ENCODE measurements at places on chromosomes 1 and 21.

GRCh38 chr1:207001492-207002245, 30.9 kb downstream of the C1orf116 start:
- no peak for DNase-seq

DNA sequence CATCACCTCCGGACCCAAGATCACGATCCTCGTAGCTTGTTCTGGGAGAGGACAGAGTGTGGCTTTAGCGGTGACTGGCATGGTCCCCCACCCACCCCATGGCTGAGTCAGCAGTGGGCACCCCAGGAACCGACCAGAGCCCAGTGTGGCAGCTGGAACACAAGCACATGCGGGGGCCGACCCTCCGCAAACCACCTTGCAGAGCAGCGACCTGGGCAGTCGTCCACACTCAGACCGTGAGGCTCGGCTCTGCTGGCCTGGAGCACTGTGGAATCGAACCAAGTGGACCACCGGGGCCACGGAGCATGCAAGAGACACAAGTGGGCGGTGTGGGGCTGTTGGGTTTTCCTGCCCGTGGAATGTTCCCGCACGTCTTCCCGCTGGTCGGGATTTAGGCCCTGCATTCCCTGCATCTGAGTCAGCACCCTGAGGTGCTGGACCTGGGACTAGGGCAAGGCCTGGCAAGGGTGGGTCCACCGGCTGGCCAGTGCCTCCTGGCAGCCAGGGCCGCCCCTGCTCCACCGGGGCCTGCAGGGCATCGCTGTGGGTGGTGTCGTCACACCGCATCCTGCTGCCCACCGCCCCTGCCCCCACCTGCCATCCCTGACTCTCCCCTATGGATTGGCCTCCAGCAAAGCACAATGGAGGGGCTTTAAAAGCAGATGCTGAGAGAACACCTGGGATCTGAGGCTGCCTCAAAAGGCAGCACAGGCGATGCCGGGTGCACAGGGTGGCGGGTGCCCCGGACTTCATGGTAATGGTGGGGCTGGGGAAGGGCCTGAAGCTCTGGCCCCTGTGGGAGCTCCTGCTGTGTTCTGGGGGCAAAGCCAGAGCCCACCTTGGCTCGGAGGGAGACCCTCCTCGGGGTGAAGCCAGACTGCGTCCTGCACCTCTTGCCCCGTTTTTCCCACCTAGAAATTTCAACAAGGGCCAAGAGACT, 18.5 kb downstream of the MORN1 start:
- DNase-seq: peak; percentile 78

DNA sequence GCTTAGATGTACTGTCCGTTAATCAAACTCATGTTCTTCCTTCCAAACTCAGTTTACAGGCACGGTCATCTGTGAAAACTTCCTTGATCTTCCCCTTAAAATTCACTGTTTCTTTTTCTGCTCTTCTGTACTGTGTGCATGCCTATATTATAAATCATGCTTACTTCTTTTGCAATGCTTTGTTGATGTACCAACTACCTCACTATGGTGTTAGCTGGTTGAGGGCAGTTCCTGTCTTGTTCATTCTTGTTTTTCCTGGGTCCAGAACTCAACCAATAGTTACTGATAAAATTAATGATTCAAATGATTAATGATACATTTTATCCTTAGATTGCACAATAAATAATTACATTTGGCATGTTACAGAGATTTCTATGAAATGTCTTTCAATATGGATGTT, 163.8 kb downstream of the CHRM3 start:
- no peak for DNase-seq

- DNase-seq: no peak
Observed at GRCh38 chr21:44471341-44471740, 16.0 kb downstream of the LRRC3 start.

GRCh38 chr1:234731569-234732085, 121.6 kb upstream of the IRF2BP2 start:
- DNase-seq: peak; percentile 84

- DNase-seq: no peak
Observed at GRCh38 chr1:15685820-15686219, 1.7 kb downstream of the PLEKHM2 start.

- peak; percentile 86 for DNase-seq
Observed at GRCh38 chr1:5991381-5992025, 722 bp downstream of the NPHP4 start.

DNA sequence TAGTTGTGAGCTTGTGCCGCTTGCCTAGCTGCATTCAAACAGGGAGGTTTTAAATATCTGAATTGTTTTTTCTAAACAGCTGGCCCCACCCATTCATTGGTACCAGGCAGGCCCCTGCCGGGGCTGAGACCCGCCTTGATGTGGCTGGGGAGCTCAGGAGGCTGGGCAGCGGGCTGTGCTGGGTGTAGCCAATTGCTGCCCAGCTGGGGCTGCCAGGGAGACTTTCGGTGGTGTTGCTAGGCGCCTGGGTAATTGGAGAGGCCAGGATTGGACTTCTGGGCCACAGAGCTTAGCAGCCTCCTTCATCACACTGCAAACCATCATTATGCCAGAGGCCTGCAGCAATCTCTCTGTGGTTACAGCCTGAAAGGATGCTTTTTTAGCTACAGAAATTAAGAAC, 12.2 kb downstream of the RHBDL2 start:
- no peak for DNase-seq

DNA sequence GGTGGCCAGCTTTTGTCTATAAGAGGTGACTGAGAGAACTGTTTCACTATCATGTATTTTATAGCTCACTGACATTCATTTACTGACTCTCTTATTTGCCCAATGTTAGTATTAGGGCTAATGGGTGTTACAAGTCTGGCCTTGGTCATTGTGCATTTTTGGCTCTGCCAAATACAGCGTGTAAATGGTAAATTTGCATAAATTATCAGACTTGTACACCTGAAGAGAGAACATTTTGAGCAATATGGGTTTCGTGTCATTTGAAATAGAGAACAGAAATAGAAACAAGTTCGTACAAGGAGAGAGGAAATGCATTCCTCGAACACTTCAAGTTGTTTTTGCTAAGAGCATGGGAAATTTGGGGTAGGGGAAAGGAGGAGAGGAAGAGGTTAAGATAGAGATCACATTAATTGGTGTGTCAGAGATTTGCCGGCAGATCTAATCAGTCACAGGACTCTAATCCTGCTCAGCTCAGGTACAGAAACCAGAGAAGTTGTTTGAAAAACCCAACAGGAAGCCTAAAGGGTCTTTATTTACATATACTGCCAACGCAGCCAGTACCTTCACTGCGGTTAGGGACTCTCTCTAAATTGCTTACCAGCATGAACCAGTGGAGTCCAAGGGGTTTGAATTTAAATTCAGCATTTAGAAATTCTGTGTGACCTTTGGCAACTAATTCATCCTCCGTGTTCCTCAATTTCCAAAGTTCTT, 261.5 kb downstream of the GPATCH2 start:
- DNase-seq: no peak

- peak; percentile 90 for DNase-seq
Observed at GRCh38 chr1:145425436-145426029, at the start of gene NBPF20. NBPF20 (minus strand) TSS chr1:145425603; CDS start chr1:145405272, 20,331 bp downstream.

DNA sequence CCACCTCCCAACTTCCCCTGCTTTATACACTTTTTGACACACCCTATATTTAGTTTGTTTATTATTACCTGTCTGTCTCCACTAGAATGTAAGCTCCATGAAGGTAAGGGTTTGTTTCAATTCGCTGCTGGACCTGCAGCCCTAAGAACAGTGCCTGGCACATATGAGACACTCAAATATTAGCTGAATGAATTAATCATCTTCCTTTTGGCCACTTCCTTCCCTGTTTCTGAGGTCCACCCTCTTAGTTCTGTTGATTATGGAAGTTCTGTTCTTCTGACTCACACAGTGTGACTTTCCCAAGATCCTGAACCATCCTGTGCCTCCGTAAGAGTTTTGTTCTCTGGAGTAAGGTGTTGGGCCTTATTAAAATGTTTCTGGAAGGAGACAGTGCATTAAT, 40.4 kb upstream of the GJA5 start:
- no peak for DNase-seq

- DNase-seq: no peak
Observed at GRCh38 chr1:92968138-92969032, 7.1 kb upstream of the DIPK1A start.

- DNase-seq: no peak
Observed at GRCh38 chr1:223126741-223127140, 16.3 kb downstream of the TLR5 start.

- DNase-seq: no peak
Observed at GRCh38 chr1:221606256-221606655, 135.6 kb downstream of the DUSP10 start.

DNA sequence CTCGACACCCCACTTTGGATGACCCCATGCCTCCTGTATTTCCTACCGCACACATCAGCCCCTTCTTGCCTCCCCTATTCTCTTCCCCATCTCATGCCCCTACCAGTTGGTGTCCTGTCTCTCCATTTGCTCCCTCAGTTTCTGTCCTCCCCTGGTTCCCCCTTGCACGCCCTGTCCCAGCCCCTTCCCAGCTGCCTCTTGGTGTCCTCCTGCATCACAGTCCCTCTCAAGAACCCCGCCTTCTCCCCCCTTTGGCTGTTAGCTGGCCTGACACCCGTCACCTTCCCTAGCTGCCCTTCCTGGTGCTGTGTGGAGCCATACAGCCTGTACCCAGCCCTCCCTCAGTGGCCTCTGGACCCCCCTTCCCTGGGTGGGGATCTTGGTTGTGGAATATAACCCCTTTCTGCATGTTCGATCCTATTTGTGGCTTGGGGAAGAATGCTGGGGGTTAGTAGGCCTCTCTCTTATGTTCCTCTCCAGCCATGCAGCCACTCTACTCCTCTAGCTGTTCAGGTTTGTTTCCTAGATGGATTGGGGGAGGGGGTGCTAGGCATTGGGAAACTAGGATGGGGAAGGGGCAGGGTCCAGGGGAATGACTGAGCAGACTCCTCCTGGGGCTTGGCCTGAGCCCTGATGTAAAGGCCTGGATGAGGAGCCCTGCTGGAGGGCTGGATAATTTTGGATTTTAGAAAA, 41.4 kb upstream of the NFASC start:
- no peak for DNase-seq

- DNase-seq: no peak
Observed at GRCh38 chr1:150234309-150234565, 1.7 kb downstream of the ANP32E start.

DNA sequence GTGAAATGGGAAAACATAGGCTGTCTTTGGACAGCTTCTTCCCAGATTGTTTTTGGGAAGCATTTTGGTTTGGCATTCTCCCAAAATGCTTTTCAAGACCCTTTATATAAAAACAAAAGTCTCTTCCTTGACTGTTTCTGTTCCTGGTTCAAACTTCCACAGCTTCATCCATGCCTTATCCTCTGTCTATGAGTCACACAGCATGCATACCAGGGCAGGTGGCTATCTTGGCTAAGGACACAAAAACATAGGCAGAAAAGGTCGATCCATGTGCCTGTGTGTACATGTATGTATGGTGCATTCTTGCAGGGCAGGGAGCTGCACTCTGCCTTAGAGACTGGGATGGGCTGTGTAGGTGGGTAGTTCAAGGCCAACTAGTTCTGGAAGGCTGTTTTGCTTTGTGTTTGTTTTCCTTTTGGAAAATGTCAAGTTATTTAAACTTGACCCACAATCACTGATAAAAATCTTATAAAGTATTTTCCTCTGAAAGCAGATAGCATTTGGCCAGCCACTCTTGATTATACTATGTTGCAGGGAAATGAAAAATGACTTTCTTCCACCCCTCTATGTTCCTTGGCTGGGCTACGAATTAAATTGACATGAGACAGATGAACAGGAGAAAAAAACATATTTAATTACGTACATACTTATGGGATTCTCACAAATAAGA, 437.0 kb downstream of the SIPA1L2 start:
- no peak for DNase-seq

DNA sequence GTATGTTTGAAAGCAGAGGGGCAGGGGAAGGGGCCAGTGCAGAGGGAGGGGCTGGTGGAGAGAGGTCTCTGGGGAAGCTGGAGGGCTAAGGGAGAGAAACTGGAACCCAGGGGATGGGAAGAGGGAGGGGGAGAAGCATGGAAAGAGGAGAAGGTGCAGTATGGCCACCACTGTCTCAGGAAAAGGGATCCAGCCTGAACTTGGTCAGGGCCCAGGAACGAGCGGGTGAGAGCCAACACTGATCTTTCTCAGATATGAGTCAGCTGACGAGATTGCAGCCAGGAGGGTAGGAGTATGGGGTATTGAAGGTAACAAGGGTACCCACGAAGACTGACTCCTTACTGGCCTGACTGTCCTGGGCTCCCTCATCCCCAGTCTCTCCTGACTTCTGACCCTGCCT, 18.0 kb downstream of the TIE1 start:
- DNase-seq: peak; percentile 57

DNA sequence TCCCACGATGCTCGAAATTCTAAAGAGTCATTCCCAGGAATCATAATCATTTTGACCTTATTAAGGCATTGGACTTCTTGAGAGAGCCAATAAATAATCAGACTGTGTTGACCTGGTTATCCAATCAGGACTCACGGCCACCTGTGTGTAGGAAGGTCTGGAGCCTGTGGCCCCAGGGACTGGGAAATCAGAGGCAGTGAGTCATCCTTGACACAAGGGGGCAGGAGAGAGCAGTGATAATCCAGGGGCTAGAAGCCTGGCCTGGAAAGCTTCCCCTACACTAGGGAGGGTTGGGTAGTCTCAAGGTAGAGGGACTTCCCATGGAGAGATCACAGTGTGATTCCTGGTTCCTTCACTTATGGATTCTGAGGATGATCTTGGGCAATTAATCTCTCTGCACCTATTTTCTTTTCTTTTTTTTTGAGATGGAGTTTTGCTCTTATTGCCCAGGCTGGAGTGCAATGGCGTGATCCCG, 4.7 kb downstream of the MR1 start:
- no peak for DNase-seq

GRCh38 chr21:41983229-41983628, 26.9 kb downstream of the ZBTB21 start:
- DNase-seq: no peak

- no peak for DNase-seq
Observed at GRCh38 chr1:192696082-192696481, 60.1 kb downstream of the RGS13 start.

GRCh38 chr1:210201681-210202080, 30.9 kb upstream of the SERTAD4 start:
- DNase-seq: no peak

GRCh38 chr21:34035619-34036354, 37.6 kb upstream of the MRPS6 start:
- DNase-seq: no peak

- DNase-seq: no peak
Observed at GRCh38 chr1:177442584-177442983, 271.8 kb downstream of the BRINP2 start.

DNA sequence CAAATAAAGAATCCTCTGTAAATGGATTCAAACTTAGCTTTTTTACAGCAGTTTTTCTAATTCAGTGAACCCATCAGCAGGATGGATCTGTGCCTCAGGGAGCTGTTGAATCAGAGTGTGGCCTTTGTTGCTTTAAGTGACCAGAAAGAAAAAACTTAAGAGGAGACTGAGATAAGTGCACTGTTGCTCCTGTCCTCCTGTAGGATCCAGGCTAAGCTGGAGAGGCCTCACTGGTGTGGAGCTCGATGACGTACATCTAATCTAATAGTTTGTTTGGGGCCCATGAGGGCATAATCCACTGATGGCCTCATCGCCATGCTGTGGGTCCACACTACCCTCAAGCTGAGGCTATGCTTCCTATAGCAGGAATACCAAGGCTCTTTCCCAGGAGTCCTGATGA, 10.6 kb downstream of the DIP2A start:
- no peak for DNase-seq
